ENCODE measurements at places on chromosomes 1 and 21.

DNA sequence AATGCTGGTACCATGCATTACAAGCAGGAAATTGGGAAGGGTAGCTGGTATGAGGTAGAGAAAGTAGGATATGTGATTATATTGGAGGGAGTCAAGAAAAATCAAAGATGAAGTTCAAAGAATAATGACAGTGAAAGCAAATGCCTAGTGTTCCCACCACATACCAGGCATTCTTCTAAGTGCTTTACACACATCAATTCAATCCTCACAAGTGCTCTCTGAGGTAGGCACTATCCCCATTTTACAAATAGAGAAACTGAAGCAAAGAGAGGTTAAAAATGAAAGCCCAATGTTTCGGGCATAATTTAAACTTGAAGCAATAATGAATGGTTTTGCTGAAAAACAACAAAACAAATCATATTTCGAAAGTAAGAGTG lies 40.1 kb upstream of the MCOLN3 start:
- DNase-seq = no peak

DNA sequence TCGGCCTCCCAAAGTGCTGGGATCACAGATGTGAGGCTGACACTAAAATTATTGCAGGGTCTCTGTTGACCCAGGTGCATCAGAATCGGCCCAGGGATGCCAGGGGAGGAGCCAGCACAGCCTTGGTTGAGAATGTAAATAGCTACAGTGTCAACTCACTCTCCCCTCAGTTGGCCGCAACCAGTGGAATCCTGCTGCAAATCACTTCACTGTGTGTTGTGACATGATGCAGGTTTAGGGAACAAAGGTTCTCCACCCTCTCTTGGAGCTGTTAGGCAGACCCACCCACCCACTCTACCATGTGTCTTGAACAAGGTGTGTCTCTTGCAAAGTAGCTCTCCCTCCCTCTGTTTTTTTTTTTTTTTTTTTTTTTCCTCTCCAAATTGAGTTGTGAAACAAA lies 60.5 kb upstream of the SOD1 start:
- DNase-seq = no peak

GRCh38 chr21:25637851-25638659 lies 1.0 kb upstream of the JAM2 start:
- DNase-seq = no peak

- no peak for DNase-seq
Measured at GRCh38 chr1:112544751-112545150, 36.0 kb downstream of the WNT2B start.

GRCh38 chr1:19756480-19756879 lies 43.2 kb downstream of the TMCO4 start:
- no peak for DNase-seq

GRCh38 chr1:22773981-22774832 lies 63.6 kb downstream of the EPHB2 start:
- no peak for DNase-seq
